ENCODE measurements at places on chromosomes 5 and 9. TPM values are rescaled to one million over a fixed set of nuclear protein-coding genes. Genes with fewer than 3 reads are reported as not detected.

HTR4 gene
- total RNA-seq = not detected

INSL4 gene
- total RNA-seq = not detected

FGF1 gene
- total RNA-seq = not detected

TSLP gene
- 0.65 TPM for total RNA-seq

DNA sequence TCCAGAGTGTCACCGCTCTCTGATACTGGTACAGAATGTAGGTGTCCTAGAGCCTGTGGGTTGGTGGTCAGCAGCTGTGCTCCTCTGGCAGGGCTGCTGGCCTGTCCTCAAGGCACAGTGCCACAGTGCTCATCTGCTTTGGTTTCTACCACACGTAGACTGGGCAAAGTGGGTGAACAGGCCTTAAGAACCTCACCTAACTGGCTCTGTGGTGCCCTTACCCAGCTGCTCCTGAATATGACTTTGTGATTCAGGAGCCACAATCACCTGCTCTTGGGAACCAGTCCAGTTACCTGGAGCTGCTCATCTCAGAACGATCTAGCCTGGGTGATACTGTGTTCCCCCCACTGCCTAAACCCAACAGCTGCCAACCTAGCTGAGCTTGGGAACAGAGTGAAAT lies 6.4 kb downstream of the NOP16 start:
- peaks cover 20% of the 10 kb centered on the region for H3K4me1 ChIP-seq
- no peak overlapping the region for H3K27ac ChIP-seq
- DNase-seq = no peak
- H3K36me3 ChIP-seq = peaks cover 66% of the 10 kb centered on the region
- H3K27me3 ChIP-seq = no peaks in the 10 kb centered on the region
- H3K4me3 ChIP-seq = no peak overlapping the region

DNA sequence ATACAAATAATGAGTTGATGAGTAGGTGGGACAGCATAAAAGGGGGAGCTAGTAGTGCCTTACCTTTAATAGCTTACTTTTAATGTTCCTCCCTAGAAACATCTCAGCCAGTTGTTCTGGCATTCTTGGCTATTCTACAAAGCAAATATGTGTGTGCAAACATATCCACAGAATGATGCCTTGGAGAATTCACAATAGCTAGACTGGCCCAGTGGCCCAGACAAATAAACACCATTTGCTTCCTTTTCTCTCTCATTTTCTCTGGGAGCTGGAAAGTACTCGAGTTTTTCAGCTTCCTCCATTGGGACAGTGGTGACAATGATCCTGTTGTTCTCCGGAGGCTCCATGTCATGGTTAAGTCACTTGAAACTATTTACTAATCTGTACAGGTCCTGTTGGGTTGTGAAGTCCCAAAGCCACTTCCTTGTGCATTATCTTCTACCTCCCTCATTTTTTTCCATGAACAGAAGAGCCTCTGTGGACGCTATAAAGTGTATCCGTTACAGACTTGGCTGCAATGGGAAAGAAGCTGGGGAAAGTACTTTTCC lies 122.9 kb downstream of the DMAC1 start:
- H3K27ac ChIP-seq = no peak overlapping the region
- no peaks in the 10 kb centered on the region for H3K4me1 ChIP-seq
- H3K4me3 ChIP-seq = no peak overlapping the region
- H3K27me3 ChIP-seq = no peaks in the 10 kb centered on the region
- no peaks in the 10 kb centered on the region for H3K36me3 ChIP-seq

DNA sequence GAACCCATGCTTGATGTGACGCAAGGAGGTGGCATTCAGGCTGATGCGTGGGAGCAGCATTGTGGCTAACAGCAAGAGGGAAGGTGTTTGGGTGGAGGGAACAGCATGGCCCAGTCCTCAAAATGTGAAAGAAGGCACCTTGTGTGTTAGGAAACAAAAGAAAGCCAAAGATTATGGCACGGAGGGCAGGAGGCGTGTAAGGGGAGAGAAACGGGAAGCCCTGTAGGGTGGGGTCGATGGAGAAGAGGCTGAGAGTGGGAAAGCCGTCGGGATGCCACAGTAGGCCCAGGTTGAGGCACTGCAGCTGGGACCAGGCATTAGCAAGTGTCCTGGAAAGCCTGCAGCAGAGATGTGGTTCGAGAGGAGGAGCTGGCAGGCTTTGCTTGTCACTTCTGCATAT lies 241.1 kb downstream of the GADD45G start:
- H3K4me3 ChIP-seq = no peak overlapping the region
- no peaks in the 10 kb centered on the region for H3K27me3 ChIP-seq

All from activated CD8-positive, alpha-beta T cell treated with anti-CD3 and anti-CD28 coated beads for 36 hours (primary cell).